ENCODE measurements at places on chromosomes 5 and 9. TPM values are rescaled to one million over a fixed set of nuclear protein-coding genes. Genes with fewer than 3 reads are reported as not detected.

The PTPN3 gene
- 3.1 TPM for polyA plus RNA-seq

The PLEKHG4B gene
- polyA plus RNA-seq: 0.68 TPM

The RAPGEF1 gene
- 99.2 TPM for polyA plus RNA-seq

The CENPK gene
- 20.9 TPM for polyA plus RNA-seq

The ENTR1 gene
- 24.0 TPM for polyA plus RNA-seq

The IL9 gene
- not detected for polyA plus RNA-seq

The NKD2 gene
- 1.4 TPM for polyA plus RNA-seq

The INSL6 gene
- polyA plus RNA-seq: 0.90 TPM

The MED10 gene
- 39.1 TPM for polyA plus RNA-seq

The HRH2 gene
- polyA plus RNA-seq: 0.89 TPM

The MYORG gene
- polyA plus RNA-seq: 18.4 TPM

DNA sequence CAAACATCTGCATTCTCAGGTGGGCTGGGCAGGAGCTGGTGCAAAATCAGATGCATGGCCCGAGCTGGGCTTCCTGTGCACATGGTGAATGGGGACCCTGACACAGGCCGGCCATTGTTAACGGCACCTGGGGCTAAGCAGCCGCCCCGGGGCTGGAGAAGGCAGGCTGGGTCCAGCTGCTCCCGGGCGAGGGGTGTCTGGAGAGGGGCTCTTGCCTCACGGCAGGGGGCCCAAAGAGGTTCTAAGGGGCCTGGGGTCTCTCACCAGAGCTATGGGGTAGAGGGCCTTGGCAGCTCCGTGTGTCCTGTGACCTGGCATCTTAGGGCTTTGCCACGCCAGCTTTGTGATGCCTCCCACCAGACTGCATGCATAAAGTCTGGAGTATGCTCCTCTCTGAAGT is 5.1 kb upstream of the QSOX2 start:
- no peak for DNase-seq

- DNase-seq: no peak
Measured at GRCh38 chr5:81854915-81855314, 104.0 kb upstream of the SSBP2 start.

DNA sequence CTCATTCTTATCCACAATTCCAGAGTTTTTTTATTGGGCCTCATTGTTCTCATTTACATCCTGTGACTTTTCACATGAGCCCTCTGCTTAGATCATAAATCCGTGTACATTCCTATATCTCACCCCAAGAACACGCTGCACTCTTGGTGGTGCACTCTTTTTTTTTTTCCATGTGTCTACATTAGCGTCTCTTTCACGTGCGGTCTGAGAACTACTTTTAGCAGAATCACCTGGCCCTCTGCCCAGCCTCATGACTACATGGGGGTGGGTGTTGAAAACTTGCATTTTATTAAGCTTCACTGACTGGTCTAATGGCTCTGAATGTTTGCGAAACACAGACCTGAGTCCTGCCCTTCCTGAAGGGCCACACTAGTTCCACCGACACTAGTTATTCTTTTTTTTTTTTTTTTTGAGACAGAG is 18.6 kb downstream of the C9orf57 start:
- DNase-seq: peak; percentile 43

- no peak for DNase-seq
Measured at GRCh38 chr5:38323645-38324295, 65.4 kb downstream of the EGFLAM start.

DNA sequence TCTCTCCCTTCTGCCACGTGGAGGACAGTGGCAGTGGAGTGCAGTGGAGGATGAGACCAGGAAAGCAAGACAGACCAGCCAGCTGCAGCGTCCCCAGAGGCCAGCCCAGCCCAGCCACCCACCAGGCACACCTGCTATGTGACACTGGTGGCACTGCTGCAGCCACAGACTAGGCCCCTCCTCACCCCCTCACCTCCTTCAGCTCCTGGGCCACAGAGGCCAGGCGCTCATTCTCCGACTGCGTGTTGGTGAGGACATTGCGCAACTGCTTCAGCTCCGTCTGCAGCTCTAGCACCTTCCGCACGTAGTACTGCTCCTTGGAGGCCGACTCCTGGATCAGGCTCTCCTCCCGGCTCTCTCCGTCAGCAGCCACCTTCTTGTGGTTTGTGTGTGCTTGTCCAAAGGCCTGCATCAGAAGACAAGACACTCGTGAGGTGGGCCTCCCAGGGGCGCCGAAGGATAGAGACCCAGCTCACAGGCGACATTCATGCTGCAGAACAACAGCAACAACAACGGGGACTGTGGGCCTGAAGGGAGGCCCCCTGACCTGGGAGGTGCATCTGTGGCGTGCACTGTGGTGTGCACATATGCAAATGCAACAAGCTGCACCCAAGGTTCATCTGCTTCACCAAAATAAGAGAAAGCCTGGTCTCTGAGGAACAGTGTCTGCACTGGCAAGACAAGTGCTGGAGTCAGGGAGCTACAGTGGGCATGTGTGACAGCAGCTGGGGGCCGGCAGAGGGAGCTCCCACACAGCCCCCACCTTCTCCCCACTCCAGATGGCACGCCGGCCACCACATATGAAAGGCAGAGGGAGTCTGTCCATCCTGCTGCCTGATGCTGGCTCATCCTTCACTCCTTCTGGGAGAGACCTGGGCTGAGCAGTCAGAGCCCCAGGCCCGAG is 35.5 kb downstream of the BICD2 start:
- DNase-seq: no peak

GRCh38 chr9:91655215-91655614 is 231.6 kb upstream of the NFIL3 start:
- no peak for DNase-seq

- no peak for DNase-seq
Measured at GRCh38 chr9:1207686-1208085, 157.5 kb downstream of the DMRT2 start.

DNA sequence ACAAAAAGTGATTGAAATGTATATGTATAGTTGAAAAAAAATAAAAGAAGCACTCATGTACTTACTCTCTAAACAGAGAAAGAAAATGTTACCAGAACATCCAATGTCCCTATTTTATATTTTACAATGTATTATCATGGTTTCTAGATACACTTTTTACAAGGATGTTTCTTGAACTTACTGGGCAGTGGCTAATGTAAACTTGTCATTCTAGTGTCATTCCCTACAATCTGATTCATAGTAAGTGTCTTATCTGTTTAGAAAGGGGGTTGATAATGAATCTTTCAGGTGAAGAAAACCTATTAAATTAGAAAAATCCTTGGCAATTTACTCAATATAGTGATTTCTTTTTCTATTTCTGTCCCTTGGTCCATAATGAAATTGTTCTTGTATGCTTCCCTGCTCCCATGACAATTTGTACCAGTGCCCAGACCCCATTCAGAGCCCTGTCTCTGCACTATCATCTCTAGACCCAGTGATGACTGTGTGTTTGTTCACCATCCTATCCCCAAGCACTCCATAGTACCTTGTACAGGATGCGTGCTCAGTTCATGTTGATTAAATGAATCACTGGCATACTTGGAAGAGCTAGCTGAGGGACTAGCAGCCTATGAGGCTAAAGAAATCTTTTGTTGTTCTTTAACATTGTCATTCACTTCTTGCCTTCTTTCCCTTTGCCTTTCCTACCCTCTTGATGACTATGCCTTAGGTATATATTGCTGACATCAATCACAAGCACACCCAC is 101.2 kb downstream of the HMHB1 start:
- no peak for DNase-seq

- DNase-seq: no peak
Measured at GRCh38 chr9:92870289-92870688, 7.5 kb downstream of the ZNF484 start.

DNA sequence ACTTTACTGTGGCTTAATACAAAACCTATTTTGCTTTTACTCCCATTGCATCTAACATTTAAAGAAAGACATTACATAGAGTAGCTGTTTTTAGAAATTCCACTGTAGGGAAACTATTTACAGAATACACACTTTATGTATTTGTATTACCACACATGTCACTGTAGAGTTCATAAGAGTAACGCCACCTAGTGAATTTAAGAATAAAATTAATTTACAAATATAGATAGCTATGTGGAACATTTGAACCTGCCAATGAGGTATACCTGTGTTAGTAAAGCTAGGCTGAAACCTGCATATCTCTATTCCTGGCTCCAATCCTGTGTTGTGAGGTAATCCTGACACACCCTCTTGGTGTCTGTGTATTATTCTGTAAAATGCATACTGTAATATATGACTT is 234.4 kb downstream of the MAST4 start:
- no peak for DNase-seq

GRCh38 chr5:86617309-86617755 is 409 bp upstream of the COX7C start:
- DNase-seq: no peak

GRCh38 chr5:160432196-160432595 is 10.5 kb downstream of the PTTG1 start:
- DNase-seq: no peak

DNA sequence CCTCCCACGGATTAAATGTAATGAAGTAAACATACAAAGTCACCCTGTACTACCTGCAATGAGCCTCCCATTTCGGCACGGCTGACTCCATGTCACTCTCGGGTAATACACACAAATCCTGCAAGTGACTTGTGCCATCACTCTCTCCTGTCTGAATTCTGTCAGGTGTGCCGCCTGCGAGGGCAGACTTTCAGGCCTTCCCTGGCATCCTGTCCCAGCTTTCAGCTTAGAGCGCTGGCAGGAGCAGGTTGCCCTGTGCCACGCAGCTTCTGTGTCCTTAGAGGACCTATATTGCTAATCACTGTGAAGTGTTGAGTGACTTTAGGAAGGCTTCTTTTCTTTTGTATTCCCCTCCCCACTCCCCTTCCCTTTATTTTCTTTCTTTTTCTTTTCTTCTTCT is 25.8 kb upstream of the S1PR3 start:
- DNase-seq: no peak

- DNase-seq: no peak
Measured at GRCh38 chr9:120742951-120743416, 28.7 kb upstream of the MEGF9 start.

DNA sequence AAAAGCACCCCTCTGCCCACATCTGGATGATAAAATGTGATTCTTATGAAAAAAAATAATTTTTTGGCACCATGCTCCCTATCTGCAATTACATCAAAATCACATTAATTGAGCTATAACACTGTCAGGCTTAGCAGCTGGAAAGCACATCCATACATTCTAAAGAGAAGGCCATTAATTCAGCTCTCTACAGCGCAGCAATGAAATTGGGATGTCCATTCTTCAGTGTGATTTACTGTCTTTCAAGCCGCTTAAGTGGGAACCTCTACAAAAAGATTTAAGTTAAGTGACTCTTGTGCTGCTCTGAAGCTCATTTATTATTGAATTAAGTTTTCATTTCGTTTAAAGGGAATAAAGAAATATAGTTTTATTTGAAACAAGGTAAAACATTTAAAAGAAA is 171.3 kb downstream of the EBF1 start:
- no peak for DNase-seq

DNA sequence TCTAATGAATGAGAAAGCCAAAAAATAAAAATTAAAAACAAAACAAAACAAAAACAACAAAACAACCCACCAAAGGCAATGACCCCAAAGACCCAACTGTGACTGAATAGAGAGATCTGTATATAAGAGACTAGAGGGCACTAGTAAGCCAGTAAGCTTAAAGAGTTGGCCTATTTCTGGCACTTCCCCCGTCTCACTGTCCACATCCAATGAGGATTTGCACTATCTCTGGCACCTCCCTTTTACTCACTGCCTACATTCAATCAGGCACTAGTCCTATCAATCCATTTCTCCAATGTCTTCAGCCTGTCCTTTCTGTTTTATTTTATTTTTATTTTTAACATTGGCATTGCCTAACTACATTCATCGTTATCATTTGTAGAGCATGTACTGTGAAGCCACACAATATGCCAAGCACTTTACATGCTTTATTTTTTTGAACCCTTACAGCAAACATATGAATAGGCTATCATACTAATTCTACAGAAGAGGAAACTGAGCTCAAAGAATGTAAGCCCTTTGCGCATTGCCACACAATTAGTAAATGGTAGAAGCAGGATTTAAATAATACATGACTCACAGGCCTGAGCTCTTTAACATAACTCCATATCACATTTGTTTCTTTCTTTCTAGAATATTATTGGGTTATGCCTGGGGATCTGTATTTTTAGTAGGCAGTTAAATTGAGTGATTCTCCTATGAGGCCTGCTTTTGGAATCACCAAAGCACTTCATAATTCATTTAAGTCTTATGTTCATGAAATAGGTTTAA is 70.0 kb downstream of the C6 start:
- DNase-seq: no peak

DNA sequence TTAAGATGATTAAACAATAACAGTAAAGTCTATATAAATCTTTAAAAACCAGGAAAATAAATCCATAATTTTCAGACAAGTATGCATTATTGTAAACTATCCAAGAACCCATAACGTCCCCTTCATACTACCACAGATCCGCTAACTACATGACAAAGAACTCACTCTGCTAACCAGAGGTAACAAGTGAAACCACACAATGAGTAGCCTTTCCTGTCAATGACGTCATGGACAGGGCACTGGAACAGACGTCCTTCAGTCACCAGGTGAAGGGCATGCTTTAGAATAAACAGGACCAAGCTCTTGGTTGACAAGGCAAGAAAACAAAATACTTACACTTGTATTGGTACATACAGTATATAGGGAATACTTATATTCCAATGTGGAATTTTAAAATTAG is 45.2 kb downstream of the RNF130 start:
- no peak for DNase-seq

- no peak for DNase-seq
Measured at GRCh38 chr9:134226221-134226930, 62.0 kb upstream of the RNU6ATAC start.

DNA sequence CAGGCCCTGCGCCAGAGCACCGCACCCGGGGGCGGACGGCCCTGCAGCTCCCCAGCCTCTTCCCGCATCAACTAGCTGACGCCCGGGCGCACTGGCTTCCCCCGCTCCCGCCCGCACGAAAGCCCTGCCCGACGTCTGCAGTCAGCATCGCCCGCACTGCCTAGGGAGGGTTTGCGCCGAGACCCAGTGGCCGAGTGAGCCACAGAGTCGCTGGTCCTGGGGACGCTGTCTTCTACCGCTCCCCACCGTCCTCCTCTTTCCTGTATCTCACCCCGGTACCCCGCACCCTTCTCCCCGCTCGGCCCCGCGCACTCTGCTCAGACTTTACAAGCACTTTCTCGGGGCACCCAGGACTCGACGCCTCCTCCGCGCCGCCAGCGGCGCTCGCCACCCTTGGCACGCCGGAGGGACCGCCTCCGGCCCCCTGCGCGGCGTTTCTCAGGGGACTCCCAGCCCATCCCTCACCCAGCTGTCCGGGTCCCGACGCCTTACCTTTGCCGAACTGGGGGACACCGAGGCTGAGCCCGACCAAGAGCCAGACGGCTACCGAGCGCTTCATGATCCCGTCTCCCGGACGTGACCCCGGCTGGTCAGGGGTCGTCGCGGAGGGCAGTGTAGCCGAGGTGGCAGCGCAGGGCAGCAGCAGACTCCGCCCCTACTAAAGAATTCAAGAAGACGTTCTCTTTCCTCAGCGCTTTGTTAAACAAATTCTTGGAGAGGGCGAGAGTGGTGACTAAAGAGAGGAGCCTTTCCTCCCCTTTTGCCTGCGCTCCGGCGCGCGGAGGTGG is 670 bp downstream of the EDIL3 start:
- no peak for DNase-seq

- no peak for DNase-seq
Measured at GRCh38 chr5:10567121-10567591, 3.3 kb downstream of the ANKRD33B start.
